NCI-H345 (cell line): ENCODE measurements at places on chromosomes 12 and 14.

DNA sequence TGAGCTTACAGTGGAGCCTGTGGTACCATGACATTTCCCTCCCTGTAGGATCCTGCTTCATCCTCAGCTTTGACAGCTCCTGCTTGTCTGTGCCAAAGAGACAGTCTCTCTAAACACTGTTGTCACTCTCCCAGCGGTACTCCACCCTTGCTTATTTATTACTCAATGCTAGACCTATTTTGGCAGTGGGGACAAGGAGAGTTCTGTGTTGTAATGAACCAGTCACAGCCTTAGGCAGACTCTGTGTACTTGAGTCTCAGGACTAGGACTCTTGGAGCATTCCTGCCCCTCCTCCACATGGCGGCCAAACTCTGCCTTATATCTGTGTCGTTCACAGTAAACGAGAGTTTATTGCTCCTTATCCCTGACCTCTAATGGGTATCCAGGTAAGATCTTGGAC lies 70.9 kb downstream of the PIK3C2G start:
- DNase-seq, result no peak

GRCh38 chr12:15928870-15929571 lies 17.9 kb downstream of the DERA start:
- peak; percentile 36 for DNase-seq

DNA sequence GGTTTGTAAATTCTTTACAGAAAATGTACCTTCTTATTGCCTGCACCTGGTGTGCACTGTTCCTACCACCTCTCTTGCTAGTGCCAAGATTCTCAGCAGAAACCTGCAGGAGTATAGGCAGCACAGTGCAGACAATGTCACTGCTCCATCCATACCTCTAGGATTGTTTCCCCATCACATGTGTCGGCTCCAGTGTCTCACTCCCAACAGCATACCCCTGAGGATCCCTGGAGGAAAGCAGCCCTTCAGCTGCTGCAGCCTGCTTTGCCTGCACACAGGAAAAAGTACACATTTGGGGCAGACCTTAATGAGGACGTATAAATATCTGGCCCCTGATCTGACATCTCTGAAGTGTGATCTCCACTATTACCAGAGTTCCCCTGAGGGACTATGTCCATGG lies 235.5 kb downstream of the MDGA2 start:
- DNase-seq, result no peak

- no peak for DNase-seq
Observed at GRCh38 chr14:103073367-103073875, 10.6 kb upstream of the LBHD2 start.

- DNase-seq, result no peak
Observed at GRCh38 chr12:21305661-21306060, 29.1 kb downstream of the SLCO1A2 start.

DNA sequence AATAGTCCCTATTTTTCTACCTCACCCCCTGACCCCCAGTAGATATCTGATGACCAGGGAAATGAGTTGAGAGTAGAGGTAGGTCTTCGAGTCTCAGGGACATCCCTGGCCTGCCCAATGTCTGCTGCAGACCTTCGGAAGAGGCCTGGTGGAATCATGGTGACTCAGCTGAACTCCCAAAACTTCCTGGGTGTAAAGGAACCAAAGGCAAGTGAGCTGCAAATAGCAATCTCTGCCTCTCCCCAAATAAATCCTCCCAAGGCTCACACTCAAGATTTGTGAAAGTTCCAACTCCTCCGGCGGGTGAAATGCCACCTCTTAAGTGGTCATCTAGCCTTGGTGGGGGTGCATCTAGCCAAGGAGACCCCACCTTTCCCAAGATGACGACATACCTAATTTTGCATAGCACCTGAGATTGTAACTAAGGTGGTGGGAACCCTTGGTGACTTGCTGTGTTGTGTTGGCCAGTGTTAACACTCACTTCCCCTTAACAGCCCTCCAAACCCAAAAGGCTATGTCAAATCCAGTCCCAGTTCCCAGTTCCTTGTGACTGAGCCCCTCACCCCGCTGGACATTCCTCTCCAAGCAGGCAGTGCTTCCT lies 6.3 kb downstream of the ZFP36L1 start:
- DNase-seq, result no peak

GRCh38 chr12:112848338-112848715 lies 56.8 kb downstream of the RPH3A start:
- DNase-seq, result no peak

GRCh38 chr12:41365653-41366171 lies 177.6 kb downstream of the PDZRN4 start:
- no peak for DNase-seq

- DNase-seq, result no peak
Observed at GRCh38 chr12:13127444-13127843, 24.0 kb upstream of the GSG1 start.

- DNase-seq, result no peak
Observed at GRCh38 chr12:99029511-99030271, 384.6 kb downstream of the APAF1 start.

- DNase-seq, result no peak
Observed at GRCh38 chr12:108996320-108996719, 24.5 kb downstream of the SVOP start.

GRCh38 chr14:61416591-61416990 lies 95.2 kb downstream of the PRKCH start:
- no peak for DNase-seq

- no peak for DNase-seq
Observed at GRCh38 chr14:61997161-61997560, 234.9 kb downstream of the SNAPC1 start.

- DNase-seq, result no peak
Observed at GRCh38 chr14:51201890-51202289, 38.2 kb upstream of the TMX1 start.

DNA sequence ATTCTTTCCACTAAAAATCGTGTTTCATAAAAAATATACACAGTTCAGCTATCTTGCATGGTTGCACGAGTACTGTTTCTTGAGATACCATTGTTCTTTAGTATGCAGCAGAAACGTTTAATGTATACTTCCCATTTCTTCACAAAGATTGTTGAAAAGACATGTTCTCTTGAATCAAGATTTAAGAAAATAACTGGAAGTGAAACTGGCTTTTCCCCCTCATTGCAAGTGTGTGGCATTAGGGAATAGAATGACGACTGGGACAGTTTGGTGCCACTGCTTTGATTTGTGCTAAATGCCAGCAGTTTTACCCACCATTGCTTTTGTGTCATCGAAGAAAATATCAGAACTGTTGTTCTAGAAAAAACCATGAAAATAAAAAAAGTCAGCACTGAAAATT lies 20.3 kb upstream of the DHRS2 start:
- DNase-seq, result no peak

GRCh38 chr12:64675795-64676194 lies 65.5 kb downstream of the RASSF3 start:
- DNase-seq, result no peak
